ENCODE measurements at places on chromosomes 7 and 10.

- DNase-seq: no peak
These were observed 12.3 kb downstream of the OGDHL start for GRCh38 chr10:49749556-49750491.

DNA sequence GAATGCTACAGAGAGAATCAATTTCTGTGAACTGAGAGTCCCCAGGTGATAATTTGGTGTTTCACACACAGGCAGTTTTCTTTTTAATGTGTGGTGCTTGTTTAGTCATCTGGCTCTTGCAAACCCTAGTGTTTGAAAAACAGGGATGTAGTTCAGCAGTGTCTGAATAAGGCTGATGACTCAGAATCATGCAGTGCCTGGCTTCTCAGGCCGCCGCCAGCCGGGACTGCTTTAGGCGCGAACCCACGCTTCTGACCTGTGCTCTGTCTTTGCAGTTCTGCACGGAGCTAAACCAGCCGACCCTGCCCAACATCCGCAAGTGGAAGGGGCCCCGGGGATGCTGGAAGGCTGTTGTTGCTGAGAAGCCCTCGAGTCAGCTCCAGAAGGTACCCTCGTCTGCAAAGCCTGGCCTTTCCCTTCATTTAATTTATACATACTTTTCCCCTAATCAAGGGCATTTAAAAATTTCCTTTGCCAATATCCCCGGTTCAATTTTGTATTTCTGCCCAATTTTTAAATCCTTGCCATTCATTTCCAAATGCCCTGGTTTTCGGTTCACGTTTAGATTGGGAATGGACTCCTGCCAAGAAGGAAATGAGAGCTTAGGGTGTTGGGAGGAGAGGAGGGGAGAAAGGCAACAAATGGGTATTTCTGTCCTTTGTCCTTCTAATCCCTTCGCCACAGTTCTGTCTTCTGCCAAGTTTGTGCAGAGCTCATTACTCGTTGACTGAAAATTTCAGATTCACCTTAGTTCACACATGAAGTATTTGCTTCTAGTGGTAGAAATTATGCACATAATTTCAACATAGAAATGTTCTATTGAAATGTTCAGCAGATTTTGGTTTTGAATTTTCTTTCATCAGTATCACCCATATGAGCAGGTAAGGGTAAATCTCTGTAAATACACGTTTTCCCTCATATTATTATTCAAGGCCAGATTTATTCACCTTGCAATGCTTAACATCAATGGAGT lies 108.5 kb upstream of the ANLN start:
- DNase-seq: peak; percentile 92

- peak; percentile 91 for DNase-seq
These were observed 149.1 kb upstream of the PRKCQ start for GRCh38 chr10:6729071-6729774.

- DNase-seq: no peak
These were observed 60.4 kb downstream of the EVX1 start for GRCh38 chr7:27303026-27303425.

DNA sequence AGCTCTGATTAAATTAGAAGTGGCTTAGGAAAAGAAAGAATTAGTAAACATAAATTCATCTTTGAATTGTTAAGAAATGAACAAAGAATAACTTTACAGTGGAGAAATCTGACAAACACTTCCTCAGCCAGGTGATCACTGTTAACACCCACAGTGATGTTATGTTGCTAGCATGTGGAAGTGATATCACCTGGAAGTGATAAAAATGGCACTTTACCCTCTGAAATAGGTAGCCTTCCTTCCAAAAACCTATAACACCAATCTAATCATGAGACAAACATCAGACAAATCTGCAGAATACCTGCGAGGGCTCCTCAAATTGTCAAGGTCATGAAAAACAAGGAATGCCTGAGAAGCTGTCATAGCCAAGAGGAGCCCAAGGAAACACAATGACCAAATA lies 59.5 kb downstream of the SNX10 start:
- DNase-seq: no peak

- no peak for DNase-seq
These were observed 201.7 kb downstream of the BICC1 start for GRCh38 chr10:58714409-58714808.

DNA sequence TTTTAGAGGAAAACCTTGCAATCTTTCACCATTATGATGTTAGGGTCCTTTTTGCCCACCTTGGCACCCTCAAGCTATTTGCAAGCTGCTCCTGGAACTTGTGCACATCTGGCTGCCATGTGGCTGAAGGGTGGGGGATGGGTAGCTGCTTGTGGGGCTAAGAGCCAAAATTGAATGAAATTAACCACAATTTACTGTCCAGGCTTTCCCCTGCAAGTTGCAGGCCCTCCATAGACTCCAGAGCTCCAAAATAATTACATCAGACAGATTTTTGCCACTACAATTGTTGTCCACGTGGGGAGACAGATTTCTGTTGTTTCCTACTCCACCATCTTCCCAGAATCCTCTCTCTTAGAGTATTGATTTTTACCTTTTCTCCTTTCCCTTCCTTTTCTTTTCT lies 19.1 kb downstream of the PI4K2A start:
- peak; percentile 22 for DNase-seq

DNA sequence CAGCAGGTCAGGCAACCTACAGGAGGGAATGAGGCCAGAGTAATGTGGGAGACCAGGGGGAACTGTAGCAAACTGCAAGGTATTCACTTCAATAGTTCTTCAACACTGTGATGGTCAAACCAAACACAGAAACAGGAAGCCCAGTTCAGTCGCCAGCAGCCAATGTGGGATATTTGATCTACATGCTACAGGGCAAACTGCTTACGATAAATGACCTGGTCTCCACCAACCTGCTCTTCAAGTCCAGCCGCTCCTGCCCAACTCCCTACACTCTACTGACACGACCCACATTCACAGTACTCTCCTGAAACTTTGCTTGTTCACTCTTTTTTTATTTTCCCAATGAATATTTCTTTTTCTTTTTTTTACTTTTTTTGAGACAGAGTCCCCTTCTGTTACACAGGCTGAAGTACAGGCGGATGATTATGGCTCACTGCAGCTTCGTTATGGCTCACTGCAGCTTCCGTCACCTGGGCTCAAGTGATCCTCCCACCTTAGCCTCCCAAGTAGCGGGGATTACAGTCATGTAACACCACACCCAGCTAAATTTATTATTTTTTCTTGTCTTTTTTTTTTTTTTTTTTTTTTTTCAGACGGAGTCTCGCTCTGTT lies 42.1 kb downstream of the MDH2 start:
- no peak for DNase-seq

- peak; percentile 86 for DNase-seq
These were observed 37.7 kb upstream of the ODAD2 start for GRCh38 chr10:28036587-28036986.

- no peak for DNase-seq
These were observed 164.5 kb downstream of the DGKB start for GRCh38 chr7:14738086-14738485.

- DNase-seq: peak; percentile 88
These were observed 3.6 kb downstream of the HOXA13 start for GRCh38 chr7:27196287-27196767.

DNA sequence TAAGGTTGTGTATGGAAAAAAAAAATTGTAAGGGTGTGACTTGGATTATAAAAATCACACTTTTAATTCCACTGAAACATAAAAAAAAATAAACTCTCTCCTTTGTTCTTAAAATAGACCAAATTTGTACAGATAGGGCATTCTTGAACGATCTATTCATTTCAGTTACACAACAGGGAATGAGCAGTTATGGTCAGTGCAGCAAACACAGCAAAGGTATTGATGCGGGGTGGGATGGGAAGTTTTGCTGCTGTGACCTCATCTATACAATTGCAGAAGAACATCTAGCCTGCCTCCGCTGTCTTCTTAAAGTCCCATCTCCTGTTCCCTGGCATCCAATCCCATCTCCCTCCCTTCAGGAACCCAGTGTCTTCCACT lies 580.2 kb downstream of the SUGCT start:
- no peak for DNase-seq

DNA sequence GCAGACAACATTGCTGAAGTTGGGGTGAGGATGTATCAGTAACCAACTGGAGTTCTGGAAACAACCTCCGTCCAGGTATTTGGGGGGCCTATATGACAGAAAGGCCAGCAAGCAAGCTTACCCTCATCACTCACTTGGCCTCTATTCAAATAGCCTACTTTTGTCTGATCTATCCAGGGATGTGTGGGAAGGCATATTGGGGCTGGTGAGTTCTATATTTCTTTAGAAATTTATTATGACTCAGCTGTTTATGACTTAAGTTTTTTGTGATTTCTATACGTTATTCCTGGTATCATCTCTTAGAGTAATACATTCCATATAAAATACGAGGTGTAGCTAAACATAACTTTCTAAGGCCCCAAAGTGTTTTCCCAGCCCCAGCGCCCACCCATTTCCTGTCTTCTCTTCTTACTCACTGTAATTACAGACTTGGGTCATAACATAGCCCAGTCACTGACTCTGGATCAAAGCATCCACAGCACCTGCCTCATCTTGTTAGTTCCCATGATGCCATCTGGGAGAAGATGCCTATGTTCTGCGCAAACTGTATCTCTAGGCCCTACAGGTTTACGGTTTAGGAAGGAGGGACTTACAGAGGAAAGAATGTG lies 18.1 kb downstream of the GARS1 start:
- DNase-seq: peak; percentile 74

DNA sequence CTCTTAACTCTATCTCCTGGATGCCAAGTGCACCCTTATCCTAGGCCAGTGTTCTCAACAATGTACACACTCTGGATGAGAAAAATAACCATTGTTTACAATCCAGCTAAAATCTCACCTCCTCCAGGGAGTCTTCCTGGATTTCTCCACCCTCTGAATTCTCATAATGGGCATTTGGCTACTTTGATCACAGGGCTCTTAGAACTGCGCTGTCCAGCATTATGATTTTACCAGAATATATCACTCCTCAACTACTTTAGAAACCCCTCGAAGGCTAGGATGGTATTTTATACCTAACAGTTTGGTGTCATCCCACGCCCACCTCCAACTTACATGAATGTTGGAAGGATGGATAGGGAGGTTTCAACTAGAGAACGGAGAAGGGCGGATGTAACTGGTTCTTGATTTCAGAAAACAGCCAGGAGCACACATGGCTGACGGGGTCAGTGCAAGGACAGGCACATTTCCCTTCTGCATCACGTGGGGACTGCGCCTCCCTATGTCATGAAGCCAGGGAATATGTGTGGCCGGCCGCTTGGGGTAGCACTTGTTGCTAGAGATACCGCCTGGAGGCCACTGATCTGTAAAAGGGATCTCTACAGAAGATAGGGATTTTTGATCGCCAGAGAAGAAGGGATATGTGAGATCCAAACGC lies 1.2 kb upstream of the ATP6V0E2 start:
- peak; percentile 84 for DNase-seq

- DNase-seq: peak; percentile 68
These were observed 4.5 kb upstream of the PLXNA4 start for GRCh38 chr7:132580717-132581285.

DNA sequence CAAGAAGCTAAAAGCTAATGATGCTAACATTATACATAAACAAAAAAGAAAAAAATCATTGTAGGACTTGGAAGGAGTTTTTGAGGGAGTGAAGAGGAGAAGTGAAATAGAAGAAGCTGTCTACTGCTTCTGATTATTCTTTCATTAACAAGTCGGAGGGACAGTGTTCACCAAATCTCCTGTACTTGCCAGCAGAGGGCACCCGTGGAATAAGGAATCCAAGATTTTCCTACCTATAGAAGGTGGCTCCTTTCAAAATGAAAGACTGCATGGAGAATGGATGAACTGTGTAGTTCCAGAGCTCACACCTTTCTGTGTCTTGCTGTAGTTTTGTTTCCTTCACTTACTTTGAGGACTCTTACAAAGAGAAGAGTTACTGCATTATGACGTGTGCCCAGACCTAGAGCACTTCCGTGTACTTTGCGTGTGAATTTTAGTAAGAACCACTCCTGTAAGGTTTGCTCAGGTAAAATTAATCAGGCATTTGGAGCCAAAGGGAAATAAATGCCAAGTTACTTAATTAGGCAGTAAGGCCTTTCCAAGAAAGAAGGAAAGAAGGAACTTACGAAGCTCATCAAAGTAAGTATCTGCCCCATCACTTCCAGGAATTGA lies 145.1 kb downstream of the SEMA3D start:
- peak; percentile 78 for DNase-seq

GRCh38 chr7:88399696-88400240 lies 93.1 kb upstream of the STEAP4 start:
- no peak for DNase-seq

DNA sequence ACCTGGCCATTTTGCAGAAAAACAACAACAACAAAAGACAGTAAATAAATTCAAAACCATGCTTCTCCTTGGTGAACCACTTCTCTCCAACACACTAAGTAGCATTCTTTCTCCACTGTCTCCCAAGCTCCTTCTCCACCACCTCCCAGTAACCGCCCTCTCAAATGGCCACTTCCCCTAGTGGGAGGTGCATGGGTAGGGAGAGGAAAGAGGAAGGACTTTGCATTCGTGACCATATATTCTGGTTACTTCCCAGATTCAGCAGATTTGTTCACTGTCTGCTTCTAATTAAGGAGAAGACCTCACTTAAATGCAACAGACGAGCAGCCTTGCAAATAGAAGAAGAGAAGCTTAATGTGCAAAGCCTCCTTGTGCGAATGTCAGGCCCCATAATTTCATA lies 166.8 kb downstream of the SORCS1 start:
- no peak for DNase-seq

DNA sequence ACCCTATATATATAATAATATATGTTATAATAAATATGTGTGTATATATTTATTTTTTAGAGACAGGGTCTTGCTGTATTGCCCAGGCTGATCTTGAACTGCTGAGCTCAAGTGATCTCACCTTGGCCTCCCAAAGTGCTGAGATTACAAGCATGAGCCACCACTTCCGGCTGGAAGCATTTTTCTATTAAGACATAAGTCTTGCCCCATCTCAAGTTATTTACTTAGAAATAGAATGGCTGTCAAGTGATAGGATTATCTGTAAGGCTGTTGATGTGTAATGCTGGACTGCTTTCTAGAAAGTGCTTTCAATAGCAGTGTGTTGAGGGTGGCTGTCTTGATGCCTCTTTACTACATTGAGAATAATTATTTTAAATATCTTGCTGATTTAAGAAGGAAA lies 65.2 kb downstream of the ZMYND11 start:
- peak; percentile 32 for DNase-seq

DNA sequence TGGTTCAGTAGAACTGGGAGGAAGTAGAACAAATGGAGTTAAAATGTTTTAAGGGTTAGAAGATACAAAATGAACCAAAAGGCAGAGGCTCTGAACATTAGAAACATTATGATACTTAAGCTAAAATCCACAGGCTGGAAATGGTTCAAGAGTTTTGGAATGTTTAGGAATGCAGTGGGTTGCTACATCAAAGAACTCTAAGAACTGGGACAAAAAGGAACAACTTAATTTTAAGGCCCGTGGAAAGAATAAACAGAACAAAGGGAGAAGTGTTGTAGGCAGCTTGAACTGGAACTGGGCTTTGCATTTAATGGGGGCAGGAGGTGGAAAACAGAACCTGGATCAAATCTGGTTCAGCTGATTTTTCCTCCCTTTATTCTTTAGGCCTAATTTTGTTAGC lies 3.5 kb upstream of the C7orf25 start:
- no peak for DNase-seq

- peak; percentile 91 for DNase-seq
These were observed at the start of gene ASL for GRCh38 chr7:66075590-66076461. Gene ASL, plus strand, starts transcription at chr7:66075819. Its CDS starts 263 bp downstream, at chr7:66076082.

GRCh38 chr7:18995270-18995671 lies 122.2 kb downstream of the TWIST1 start:
- DNase-seq: no peak

All from ELR (cell line).